IMR-90 (cell line): ENCODE measurements at places on chromosomes 4 and X.
A peak's percentile ranks its signal among the peaks of the same experiment; 100 is the strongest.

DNA sequence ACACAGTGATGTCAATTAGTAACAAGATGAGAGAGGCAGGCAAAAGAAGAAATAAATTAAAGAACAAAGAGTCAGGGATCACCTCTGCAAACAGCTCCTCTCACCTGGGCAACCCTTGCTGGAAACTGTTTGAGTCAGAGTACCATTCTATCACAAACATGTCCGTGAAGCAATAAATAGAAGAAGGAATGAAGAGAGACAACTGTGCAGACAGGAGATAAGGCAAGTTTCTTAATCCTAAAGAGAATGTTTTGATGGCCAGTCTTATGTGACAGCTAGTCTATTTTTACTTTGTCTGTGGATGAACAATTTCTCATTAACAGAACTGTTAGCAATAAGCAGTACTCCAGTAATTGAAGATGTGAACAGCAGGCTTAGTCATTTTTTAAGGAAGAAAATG is 422.4 kb downstream of the DMD start:
- DNase-seq, result no peak

DNA sequence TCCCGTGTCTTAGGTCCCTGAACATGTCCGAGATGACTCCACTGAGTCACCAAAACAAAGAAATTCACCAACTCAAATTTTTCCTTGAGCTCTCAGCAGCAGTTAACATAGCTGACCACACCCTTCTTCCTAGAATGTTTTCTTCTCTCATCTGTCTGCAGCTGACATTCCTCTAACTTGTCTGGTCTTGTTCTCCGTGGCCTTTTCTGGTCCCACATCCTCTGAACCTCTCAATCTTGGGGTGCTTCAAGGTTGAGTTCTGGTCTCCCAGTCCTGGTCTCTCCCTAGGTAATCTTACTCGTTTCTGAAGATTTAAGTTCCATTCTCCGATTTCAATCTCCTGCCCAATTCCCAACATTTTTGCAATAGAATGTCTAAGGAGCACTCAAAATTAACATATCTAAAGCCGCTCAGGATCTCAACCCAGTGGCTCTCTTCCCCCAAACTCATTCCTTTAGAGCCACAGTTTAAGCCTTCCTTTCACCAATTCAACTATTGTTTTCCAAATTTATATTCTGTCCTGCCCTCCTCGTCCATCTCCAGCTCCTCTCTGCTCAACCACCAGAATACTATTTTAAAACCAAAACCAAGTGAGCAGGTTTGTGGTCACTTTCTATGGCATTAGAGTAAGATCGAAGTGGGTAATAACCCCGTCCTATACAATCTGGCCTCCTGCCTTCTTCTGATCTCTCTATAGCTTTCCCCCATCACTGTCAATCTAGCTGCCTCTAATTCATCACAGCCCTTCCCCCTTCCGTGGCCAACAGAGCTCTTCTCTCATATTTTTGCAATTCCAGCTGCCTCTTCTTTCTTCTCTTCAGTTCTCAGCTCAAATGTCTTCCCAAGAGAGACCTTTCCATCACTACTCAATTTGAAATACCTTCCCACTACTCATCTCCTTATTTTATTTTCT is 1.2 kb downstream of the TRIML2 start:
- peak; percentile 49 for DNase-seq

DNA sequence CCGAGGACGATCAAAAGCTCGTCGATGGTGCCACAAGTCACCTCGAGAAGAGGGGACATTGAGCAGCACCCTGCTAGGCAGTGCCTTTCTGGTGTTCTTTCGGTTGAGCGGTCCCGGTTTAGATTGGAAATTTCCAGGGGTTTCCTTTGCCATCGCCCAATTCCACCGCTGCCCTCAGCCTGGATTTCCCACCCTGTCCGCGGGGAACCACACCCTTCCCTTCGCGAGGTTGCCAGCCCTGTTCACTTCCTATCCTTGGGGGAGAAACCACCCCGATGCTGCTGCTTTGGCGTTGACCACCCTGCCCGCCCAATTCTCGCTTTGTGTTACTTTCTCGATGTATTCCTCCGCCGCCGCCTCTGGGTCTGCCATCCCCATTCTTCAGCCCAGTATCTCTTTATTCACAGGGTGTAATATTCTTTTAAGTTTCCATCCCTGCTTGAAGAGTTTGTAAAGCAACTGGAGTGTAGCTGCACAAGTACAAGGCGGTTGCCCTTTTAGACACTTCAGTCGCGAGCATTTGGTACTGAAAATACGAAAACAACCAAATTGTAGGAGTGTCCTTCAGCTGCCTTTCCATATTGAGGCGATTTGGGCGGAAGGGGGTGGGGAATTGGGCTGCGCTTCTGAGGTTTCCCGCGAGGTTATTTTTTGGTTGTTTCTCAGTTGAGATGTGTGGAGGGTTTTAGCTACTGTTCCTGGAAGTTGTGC is 1.1 kb downstream of the OGT start:
- peak; percentile 32 for DNase-seq

GRCh38 chrX:13685126-13685763 is 3.7 kb upstream of the RAB9A start:
- DNase-seq, result peak; percentile 35

- DNase-seq, result no peak
Observed at GRCh38 chrX:152958047-152958446, 35.9 kb downstream of the PNMA5 start.

- peak; percentile 41 for DNase-seq
Observed at GRCh38 chrX:22247169-22247568, 25.5 kb upstream of the CBLL2 start.

GRCh38 chr4:48015216-48015615 is 1.3 kb downstream of the CNGA1 start:
- no peak for DNase-seq

DNA sequence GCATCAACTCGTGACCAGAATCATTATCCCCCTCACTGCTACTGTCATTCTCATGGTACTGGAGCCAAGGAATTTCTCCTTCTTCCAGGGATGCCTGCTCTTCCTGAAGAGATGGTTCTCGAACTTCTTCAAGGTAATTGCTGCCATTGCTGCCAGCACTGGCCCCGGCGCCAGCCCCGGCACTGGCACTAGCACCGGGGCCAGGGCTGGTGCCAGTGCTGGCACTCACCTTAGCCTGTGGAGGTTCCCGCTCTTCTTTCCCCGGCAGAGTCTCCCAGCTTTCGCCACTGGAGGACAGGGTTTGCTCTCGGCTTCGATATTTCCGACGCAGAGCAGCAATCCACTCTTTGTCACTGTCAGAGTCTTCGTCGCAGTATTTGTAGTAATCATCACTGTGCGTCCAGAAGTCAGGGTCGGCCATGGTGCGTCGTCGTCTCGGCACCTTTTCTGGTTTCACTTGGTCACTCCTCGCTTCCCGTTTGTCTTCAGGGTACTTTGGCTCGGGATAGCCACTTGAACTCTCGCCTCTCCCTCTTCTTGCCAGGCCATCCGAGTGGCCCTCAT is 3.4 kb downstream of the PJA1 start:
- no peak for DNase-seq
